ENCODE measurements at places on chromosomes 6 and 20.

DNA sequence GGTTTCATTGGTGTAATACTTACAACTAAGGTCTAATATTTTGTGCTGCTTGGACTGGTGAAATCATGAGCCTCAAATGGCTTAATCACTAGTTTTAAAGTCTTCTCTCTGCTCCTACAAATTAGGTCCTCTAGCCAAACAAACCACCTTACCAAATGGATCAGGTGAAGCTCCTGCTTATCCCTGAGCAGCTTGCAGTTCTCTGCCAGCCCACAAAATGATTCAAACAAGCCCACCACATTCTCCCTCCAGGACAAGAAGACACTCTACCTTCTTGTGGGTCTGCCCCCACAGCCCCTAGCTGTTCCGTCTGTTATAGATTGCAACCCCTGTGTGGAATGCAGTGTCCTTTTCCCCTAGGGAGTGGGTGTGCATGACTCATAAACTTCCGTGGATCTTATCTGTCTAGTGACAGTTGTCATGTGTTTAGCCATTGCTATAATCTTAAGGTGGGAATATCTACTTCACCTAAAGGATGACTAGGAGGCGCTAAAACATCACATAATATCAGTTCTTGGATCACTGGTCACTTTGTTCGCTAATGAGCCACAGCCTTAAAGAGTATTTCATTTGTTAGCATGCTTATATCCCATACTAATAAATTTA is 940.5 kb upstream of the MANEA start:
- no peak for DNase-seq

GRCh38 chr20:3728354-3728753 is 4.1 kb upstream of the HSPA12B start:
- DNase-seq: no peak

- no peak for DNase-seq
These were observed 20.6 kb upstream of the CST3 start for GRCh38 chr20:23658336-23658735.

- no peak for DNase-seq
These were observed 47.9 kb downstream of the KCNK5 start for GRCh38 chr6:39181333-39181732.

DNA sequence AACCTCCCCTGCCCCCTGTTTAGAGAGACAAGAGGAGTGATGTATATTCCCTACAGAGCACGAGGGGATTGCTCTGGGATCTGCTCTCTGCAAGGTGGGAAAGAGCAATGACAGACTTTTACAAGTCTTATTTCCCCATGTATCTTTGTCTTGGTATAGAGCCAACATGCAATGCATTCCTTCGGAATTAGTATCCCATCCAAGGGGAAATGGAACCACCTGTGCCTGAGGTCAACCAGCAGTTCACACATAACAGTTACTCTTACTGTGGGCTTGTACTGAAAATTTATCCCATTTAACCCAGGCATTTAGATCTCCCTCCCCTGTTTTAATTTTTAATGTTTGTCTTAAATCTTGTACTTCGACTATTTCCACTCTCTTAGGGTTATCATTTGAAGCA is 250.4 kb downstream of the C6orf118 start:
- no peak for DNase-seq

DNA sequence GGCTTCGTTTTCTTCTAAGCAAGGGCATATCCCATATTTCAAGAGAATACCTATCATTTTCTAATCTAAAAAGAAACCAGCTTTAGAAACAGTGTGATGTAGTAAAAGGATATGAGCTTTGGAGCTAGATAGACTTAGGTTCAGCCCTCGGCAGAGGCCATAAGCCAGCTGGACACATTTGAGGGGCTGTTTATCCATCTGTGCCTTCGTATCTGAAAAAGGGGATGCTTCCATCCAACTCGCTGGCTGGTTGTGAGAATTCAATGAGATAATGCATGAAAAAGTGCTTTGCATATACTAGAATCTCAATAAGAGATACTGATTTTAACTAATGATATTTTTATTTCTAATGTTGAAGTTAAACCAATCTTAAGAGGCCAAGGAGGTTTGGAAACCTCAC is 58.0 kb downstream of the PRL start:
- DNase-seq: no peak

- DNase-seq: no peak
These were observed 431.9 kb upstream of the MANEA start for GRCh38 chr6:95145457-95145856.

Measured in Caco-2 (cell line).